ENCODE measurements at places on chromosomes 7 and 10.

DNA sequence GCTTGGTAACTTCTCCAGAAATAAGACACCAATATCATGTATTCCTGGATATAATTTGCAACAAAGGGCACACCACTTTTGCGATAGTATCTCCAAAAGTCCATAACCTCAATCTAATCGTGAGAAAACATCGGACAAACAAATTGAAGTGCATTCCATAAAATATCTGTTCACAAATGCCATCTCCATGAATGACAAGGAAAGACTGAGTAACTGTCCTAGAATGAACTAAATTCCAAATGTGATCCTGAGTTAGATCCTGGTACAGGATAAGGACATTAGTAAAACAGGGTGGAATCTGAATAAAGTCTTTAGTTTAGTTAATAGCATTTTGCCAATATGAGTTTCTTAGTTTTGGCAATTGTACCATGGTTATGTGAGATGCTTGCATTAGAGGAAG, 384.2 kb downstream of the SUGCT start:
- no peak for DNase-seq

- no peak for DNase-seq
Observed at GRCh38 chr10:113704637-113705343, 25.1 kb downstream of the CASP7 start.

- no peak for DNase-seq
Observed at GRCh38 chr7:6160191-6160623, 112.2 kb downstream of the CYTH3 start.

GRCh38 chr7:157675427-157675927, 338.7 kb downstream of the DNAJB6 start:
- no peak for DNase-seq
